ENCODE measurements at places on chromosomes 16 and 17.

DNA sequence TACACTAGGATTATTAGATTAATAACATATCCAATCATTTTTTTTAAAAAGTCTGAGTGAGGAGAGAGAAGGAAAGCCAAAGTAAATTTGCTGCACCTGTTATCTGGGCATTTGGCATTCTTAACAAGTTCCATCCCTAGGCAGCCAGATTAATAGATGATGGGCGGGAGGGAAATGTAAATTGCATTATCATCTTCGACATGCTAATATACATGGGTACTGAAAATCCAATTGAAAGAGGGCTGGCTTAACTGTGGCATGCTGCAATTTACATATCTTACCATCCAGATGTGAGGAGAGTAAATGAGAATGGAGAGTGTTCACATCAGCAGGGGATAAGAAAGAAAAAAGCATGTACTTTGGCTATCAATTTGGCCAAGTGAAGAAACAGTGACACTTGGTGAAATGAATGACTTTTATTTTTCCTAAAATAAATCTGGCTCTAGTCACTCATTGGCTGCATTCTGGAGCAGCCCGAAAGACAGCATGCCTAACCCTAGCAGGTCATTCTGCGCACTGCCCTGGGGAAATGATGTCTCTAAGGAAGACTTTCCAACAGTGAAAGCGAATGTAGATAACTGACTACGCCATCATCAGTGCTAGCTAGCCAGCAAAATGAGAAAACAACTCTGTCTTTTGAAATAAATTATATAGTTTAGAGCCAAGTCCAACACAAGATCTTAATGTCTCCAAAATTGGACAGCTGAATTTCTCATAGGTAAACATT, 57.9 kb downstream of the HYDIN start:
- DNase-seq = no peak

DNA sequence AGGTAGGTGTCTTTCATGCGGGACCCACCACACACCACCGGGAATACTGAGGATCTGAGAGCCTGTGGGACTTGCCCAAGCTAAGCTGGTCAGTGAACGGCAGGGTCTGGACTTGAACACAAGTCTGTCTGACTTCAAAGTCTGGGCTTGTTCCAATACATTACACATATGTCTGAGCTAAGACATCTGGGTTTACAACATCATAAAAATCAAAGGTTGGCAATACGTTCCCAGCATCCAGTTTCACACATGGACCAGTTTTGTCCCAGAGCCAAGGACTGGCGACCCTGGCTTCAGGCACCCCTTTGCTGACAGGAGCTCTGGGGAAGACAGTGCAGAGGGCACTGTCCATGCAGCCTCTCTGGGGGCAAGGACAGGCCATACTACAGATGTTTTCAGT, 27.9 kb upstream of the AXIN2 start:
- DNase-seq = no peak

DNA sequence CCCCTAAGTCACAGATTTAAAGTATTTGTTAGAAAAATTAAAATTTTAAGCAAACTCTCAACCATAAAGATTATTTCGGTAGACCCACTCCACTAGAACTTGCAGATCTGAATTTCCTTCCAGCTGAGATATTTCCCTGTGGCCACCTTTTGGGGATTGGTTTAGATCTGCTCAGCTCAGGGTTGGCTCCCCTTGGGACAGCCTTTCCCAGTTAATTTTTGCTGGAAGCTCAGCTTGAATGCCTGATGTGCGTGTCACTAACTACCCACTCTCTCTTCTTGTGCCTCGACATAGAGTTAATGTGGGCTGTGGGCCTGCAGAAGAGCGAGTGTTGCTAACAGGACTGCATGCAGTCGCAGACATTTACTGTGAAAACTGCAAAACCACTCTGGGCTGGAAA, 57.6 kb downstream of the YPEL2 start:
- no peak for DNase-seq

- no peak for DNase-seq
Measured at GRCh38 chr17:81481073-81481799, 31.4 kb downstream of the ACTG1 start.

GRCh38 chr17:61126473-61127249, 273.0 kb upstream of the TBX2 start:
- DNase-seq = no peak

DNA sequence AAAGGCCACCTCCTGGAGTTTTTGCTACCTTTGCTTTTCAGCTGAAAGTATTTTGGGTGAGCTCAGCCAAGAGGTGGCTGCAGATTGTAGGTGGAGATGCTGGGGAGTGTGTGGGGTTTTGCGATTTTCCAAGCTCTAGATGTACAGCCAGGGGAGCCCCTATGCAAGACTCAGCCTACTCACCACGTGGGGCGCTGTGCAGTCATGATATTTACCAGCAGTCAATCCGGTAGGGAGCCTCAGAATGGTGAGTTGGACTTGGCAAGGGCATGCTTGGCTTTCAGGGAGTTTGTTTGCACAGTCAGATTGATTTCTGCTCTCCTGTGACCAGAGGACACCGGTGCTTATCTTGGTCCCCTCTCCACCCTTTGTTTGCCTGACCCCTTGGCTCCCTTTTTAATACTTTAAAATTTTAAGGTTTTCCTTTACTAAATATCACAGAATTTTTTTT, 175.3 kb downstream of the UTP18 start:
- peak; percentile 27 for DNase-seq

DNA sequence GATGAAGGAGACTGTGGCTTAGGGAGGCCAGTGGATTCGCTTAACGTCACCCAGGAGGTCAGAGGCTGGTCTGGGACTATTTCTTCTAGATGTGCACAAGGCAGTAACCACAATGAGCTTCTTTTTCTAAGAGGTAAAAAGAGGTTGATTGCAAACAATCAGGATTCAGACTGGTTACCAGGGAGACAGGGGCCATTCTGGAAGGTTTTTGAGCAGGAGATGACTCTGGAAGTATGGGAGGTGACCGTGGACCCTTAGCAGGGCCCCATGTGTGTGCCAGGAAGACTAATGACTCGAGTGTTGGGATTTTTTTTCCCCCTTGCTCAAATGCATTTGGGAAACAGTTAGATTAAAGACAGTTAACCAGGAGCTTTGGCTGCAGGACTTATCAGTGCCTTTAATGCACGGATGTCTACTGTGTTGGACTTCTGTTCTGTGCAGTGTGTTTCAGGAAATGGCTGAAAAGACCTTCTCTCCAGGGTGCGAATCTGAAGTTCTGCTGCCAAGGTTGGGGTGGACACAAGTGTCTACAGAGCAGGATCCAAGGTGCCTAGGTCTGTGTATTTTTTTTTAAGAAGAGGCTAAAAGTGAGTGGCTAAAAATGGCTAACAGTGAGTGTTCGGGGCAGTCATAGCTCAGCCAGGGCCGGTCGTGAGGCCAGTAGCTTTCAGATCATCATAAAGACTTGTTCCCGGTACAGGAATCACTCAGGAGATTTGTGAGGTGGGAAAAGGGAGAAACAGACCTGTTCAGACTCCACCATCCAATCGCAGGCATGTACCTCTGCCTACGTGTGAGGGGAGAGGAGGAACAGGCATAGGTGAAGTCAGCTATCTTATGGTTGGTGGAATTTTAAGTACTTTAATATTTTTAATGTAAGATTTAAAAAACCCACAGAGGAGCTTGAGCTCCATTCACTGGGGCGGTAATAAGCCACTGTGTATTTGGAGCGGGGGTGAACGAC, 82.3 kb upstream of the CIBAR2 start:
- DNase-seq = no peak

DNA sequence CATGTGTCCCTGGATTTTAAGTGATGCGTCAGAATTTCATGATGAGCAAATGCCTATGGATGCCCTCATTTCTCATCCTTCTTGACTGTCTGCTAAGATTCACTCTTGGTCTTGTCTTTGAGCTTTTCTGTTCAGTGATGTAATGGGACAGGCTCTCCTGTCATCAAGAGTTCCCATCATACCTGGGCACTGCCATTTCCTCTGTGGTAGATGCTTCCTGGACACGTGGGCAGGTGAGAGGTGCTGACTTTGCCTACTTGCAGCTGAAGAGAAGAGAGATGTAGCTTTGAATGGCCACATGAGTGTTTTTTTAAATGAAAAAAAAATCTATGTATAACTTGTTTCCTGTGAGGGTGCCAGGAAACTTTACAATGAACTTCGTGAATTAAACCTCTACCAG, 557.7 kb downstream of the MAF start:
- DNase-seq = no peak

GRCh38 chr17:49219987-49220386, 9.5 kb downstream of the ABI3 start:
- no peak for DNase-seq

GRCh38 chr17:18132711-18133110, 24.2 kb downstream of the MYO15A start:
- no peak for DNase-seq

GRCh38 chr16:22402191-22402590, 27.8 kb upstream of the CDR2 start:
- no peak for DNase-seq

DNA sequence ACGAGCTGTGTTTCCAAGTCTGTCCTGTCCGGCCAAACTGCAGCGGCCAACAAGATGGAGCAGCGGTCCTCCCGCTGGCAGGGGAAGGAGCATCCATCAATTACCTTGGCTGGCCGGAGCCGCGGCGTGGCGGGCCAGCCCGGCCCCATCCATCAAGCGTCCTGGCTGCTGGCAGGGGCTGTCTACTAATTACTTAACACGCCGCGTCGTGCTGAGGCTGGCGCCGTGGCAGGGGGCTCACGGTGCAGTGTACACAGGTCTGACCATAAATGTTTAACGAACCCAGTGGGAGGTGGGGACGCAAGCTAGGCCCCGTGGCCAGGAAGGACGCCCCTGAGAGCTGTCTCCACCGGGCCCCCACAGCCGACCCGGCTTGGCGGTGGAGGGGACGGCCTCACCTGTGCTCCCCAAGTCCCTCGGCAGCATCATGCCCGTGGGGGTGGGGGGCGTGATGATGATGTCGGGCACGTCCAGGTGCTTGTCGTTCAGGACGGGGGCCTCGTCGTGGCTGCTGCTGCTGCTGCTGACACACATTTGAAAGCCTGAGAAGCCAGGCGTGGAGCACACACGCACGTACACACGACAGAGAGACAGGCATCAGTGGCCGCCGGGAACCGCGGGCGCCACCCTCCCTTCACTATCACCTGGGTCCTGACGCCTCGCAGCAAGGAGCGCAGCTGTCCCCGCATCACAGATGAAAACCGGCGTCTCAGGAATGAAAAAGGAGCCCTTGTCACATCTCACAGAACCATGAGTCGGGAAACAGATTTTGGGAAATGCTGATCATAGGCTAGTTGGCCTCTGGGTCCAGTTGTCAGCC, 21.2 kb upstream of the GINS2 start:
- no peak for DNase-seq

DNA sequence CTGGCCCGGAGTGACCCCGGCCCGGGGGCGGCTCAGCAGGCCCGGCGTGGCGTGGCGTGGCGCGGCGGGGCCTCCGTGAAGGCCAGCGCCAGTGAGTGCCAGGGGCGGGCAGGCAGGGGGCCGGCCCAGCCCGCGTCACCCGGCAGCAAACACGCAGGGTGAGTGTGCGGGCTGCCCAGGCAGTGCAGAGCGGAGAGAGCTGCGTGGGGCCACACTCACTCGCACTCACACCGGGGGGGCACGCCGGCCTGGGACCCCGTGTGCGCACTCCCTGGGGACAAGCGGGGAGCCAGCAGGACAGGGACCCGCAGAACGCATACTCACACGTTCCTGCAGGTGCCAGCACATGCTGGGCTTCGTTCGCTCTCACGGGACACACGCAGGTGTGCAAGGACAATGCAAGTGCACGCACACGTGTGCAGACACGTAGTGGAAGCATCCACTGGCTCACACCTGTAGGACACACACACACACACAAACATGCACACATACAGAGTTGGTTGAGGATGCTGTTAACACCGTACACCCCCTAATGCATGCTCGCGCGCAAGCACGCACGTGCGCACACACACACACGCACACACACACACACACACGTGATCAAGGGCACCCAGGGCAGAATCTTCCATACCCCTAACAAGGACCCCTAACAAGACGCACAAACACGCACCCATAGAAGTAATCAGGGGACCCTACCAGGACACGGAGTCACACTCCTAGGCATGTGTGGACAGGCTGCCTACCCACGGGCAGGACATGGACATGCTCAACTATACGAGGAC, 7.7 kb downstream of the USP6 start:
- no peak for DNase-seq

DNA sequence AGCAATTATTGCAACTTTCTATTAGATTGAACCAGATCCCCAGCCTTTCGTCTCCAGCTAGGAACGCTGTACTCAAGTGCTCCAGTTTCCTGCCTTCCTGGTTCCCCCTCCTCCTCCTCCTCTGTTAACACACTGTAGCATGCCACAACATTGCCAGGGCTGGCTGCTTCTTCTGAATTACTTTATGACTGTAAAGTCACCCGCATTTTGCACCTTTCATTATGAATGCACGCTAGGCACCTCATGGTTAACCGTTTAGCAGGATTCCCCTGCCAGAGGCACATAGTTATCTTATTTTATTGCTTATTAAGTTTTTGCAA, 4.5 kb downstream of the ZNF423 start:
- DNase-seq = no peak

DNA sequence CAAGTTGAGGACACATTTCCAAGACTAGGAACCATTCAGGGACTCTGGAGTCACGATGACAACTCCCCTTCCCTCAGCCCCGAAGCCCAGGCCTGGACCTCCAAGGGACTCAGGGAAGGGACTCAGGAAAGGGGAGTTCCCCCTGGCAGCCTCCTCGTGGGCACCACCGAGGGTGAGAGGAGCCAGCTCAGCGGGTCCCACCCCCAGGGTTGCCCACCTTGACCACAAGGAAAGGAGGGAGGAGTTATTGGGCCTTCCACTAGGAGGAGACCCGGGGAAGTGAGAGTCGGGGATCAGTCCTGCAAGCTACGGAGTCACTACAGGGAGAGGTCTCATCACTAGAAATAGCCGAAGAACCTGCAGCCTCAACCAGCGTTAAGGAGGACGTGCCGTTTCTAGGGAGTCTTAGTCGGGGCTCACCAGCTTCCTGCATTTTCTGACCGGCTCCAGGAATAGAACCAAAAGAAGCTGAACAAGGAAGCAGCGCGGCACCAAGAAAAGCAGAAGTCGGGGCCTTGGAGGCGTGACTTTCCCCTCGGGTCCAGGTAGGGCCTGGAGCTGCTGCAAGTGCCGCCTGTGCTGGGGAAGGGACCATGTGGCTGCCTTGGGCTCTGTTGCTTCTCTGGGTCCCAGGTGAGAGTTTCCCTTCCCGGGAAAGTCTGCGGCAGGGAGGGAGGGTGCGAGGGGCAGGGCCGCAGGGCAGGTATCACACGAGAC, at the start of gene CD300A:
Gene CD300A (plus strand): TSS at position 524 of the 717 bp plus-strand sequence. CDS start 70 bp downstream, at position 594.
- DNase-seq = peak; percentile 95

- peak; percentile 84 for DNase-seq
Measured at GRCh38 chr16:11408216-11408615, 63.0 kb downstream of the RMI2 start.
